ENCODE measurements at places on chromosomes 6 and 20. TPM values are rescaled to one million over a fixed set of nuclear protein-coding genes. Genes with fewer than 3 reads are reported as not detected.

Gene SCRT2
- total RNA-seq = not detected

Gene IP6K3
- total RNA-seq = 0.13 TPM

Gene LAMP5
- 0.22 TPM for total RNA-seq

Gene TAP2
- total RNA-seq = 45.8 TPM

Gene GATA5
- total RNA-seq = 0.19 TPM

Gene OPRL1
- 1.3 TPM for total RNA-seq

Gene IMPG1
- total RNA-seq = not detected

Gene SMOC2
- total RNA-seq = 46.3 TPM

Gene CRIP3
- 0.58 TPM for total RNA-seq

Gene NKAIN2
- 0.42 TPM for total RNA-seq

- no peak for DNase-seq
Observed at GRCh38 chr6:53464927-53465460, 79.9 kb downstream of the GCLC start.

DNA sequence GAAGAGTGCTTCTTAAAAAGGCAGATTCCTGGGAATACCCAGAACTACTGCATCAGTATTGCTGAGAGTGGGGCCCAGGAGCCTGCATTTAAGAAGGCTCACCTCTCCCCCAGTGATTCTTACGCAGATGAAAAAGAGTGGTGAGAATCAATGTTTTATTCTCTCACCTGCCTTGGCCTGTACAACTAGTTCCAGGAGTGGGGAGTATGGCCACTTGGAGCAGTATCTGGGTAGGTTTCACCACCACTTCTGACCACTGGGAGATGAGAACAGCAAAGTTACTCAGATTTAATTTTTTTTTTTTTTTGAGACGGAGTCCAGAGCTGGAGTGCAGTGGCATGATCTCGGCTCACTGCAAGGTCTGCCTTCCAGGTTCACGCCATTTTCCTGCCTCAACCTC is 16.9 kb downstream of the CAP2 start:
- DNase-seq = no peak

DNA sequence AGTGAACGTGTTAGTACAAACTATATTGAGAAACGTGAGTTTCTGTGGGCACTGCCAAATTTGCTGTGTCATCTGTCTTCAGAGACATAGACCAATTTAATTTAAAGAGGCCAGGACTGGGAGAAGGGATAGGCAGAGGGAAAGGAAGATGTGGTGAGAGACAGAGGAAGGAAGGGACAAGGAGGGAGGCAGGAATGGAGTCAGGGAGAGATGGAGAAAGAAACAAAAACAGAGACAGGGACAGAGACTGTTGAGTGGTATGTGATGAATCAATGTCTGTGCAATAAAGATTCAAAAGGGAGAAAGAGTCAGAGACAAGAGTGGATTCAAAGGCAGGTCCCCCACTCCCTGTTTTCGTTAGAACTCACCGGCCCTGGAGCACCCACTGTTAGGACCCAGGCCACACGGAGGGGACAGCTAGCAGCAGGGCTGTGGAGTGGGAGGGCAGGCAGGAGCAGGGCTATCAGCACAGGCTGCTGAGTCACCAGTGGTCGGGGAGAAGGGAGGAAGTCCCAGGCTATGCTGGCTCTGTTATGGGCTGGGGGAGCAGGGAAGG is 51.6 kb upstream of the CHD6 start:
- no peak for DNase-seq

DNA sequence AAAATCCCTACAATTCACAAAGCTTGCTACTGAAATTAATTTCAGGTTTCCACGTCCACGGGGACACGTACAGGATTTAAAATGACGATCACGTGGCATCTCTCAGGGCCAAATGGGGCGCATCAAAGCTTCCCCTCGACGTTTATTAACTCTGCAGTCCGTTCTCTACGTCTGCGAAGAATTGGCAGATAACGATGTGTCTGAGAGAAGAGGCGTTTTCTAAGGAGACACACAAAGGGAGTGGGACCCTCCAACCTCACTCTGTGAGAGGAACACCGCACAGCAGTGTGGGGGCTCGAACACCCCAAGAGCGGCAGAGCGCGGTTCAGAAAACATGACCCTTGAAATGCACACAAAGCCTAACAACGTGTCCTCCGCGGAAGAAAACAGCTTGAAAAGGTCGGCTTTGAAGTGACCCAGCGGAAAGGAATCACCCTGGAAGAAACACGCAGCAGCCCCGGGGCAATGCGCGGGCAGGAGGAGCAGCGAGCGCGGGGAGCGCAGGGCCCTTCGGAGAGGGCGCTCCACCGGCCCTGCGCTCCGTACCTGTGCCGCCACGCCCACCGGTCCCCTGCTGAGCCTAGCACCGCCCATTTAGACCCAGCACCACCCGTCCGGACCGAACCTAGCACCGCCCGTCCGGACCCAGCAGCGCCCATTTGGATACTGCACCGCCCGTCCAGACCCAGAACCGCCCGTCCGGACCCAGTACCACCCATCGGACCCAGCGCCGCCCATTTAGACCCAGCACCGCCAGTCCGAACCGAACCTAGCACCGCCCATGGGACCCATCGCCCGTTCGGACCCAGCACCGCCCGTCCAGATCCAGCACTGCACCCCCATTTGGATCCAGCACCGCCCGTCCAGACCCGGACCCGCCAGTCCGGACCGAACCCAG is 1.1 kb upstream of the AFDN start:
- DNase-seq = no peak

DNA sequence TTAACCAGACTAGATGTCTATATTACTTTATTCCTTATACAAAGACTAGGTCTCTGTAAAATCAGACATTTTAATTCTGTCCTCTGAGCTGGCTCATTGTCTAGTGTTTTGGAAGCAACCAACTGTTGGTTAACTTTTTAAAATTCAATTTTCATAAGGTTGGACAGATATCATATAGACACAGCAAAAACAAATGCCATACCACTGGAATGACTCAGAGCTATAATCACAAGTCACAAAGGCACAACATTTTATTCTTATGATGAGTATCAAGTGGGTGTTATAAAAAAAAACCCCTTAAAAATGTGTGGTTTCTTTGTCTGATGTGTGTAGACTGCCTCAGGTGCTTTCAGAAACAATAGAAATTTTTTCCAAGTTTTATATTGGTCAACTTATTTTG is 296.2 kb upstream of the MARCKS start:
- no peak for DNase-seq

- DNase-seq = no peak
Observed at GRCh38 chr6:125356884-125357283, 55.1 kb upstream of the HDDC2 start.

All from mesenteric fat pad (tissue), 1 donor.